ENCODE measurements at places on chromosomes 6 and 20.

DNA sequence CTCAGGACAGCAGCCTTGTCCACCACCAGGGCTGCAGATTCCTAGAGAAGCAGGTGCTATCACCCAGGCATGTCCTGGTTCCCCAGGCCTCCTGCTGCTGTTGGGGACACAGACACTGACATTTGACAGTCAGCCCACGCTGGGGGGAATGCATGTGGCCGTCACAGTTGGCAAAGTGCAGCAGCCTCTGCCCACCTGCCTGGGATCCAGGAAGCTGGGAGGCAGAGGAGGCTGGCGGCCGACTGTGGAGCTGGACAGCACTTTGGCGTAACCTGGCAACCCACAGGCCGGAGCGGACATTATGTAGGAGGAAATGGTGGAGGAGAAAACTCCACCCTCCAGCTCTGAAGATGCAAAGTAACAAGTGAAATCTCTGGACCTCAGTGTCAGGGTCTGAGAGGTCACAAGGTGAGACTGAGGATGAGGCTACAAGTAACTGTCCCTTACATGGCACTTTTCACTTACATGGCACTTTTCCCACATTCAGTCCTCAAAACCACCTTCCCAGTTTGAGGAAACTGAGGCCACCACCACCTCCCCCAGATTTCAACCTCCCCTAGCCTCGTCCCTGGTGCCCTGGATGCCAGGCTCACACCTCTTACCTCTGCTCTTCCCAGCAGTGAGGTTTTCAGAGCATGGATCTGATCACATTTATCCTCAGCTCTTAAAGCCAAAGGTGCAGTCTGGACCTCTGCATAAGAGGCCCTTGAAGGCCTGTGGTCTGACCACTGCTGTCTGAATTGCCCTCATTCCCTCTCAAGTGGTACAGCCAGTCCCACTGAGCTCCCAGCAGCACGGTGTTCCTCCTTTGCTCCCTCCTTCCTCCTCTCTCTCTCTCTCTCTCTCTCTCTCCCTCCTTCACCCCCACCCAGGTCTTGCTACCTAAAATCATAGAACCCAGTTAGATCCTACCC lies 8.7 kb downstream of the MAP1LC3A start:
- DNase-seq, result no peak

GRCh38 chr6:143099647-143100046 lies 39.0 kb downstream of the AIG1 start:
- DNase-seq, result no peak

GRCh38 chr6:25315194-25316177 lies 36.3 kb downstream of the CARMIL1 start:
- no peak for DNase-seq

DNA sequence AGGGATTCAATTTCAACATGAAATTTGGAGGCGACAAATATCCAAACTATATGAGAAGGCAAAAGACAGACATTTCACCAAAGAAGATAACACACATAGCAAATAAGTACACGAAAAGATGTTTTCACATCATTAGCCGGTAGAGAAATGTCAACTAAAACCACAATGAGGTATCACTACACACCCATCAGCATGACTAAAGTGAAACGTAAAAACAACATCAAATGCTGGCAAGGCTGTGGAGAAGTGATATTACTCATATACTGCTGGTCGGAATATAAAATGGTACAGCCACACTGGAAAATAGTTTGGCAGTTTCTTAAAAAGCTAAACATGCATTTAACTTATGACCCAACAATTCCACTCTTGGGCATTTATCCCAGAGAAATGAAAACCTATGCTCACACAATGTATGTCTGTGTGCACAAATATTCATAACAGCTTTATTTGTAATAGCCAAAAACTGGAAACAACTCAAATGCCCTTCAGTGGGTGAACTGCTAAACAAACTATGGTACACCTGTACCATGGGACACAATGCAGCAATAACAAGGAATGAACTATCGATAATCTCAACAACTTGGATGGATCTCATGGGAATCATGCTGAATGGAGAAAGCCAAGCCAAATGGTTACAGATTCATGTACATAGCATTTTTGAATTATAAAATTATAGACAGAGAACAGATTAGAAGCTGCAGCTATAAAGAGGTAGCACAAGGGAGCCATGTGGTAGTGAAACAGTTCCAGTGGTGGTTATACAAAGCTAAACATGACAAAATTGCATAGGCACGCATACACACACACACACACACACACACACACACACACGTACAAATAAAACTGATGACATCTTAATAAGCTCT lies 8.6 kb downstream of the ADAT2 start:
- DNase-seq, result no peak

GRCh38 chr20:48747840-48748414 lies 79.9 kb downstream of the PREX1 start:
- DNase-seq, result no peak

DNA sequence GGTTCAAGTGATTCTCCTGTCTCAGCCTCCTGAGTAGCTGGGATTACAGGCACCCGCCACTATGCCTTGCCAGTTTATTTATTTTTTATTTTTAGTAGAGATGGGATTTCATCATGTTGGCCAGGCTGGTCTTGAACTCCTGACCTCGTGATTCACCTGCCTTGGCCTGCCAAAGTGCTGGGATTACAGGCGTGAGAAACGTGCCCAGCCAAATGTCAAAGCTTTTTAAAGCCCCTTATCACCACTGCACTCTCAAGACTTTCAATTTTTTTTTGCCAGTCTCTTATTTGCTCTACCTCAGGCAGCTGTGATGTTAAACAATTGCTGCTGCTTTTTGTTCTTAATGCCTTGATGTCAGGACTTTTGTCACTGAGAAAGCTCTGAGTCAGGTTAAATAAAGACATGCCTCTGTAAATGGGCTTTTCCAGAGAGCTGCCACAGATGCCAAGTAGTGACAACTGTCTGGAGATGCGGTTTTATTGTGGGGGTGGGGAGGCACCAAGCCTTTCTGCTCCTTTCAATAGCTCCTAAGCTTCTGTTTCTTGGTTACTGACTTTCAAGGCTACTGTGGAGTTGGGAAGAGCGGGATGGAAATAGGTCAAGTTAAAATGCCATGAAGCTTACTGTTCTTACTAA lies 29.2 kb downstream of the RSPH3 start:
- no peak for DNase-seq

DNA sequence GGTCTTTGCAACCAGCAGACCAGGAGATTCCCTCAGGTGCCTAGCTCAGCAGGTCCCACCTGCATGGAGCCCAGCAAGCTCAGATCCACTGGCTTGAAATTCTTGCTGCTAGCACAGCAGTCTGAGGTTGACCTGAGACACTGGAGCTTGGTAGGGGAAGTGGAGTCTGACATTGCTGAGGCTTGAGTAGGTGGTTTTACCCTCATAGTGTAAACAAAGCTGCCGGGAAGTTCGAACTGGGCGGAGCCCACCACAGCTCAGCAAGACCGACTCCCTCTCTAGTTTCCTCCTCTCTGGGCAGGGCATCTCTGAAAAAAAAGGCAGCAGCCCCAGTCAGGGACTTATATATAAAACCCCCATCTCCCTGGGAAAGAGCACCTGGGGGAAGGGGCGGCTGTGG lies 34.3 kb downstream of the PRSS35 start:
- DNase-seq, result no peak

GRCh38 chr6:158175111-158175510 lies 7.0 kb downstream of the GTF2H5 start:
- DNase-seq, result no peak

DNA sequence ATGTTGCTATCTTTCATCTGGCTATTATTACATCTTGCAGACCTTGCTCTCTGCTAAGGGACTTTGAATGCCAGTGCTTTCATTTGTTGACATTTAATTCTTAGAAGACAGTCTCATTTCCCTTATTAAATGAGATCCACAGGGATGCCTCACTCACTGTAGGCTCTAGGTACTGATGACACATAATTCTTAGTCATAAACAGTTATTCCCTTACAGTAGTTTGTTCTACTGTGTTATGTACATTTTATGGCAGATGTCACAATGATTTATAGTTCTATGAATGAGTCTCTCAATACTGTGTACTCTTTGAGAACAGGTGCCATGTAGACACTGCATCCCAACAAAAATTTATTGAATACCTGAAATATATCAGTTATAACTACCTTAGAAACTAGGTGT lies 70.3 kb downstream of the FAM83B start:
- no peak for DNase-seq

DNA sequence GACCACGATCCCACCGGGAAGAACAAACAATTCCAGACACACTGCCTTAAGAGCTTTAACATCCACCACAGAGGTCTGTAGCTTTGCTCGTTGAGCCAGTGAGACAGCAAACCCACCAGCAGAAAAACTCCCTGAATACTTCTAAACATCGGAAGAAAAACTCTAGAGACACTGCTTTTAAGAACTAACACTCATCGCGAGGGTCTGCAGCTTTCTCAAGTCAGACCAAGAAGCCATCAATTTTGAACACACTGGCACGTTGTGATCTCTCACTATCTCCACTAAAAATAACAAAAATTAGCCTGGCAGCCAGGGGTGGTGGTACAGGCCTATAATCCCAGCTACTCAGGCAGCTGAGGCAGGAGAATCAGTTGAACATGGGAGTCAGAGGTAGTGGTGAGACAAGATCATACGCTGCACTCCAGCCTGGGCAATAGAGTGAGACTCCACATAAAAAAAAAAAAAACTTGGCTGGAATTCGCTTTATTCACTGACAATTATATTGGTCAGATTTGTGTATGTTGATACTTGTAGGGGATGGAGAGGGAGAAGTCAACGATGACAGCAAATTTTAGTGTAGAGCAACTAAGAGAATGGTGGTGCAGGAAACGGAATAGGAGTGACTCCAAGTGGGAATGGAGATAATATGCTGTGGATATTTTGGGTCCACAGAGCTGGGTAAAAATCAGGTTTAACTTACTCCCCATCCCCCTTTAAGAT lies 860 bp upstream of the TMEM14C start:
- no peak for DNase-seq

DNA sequence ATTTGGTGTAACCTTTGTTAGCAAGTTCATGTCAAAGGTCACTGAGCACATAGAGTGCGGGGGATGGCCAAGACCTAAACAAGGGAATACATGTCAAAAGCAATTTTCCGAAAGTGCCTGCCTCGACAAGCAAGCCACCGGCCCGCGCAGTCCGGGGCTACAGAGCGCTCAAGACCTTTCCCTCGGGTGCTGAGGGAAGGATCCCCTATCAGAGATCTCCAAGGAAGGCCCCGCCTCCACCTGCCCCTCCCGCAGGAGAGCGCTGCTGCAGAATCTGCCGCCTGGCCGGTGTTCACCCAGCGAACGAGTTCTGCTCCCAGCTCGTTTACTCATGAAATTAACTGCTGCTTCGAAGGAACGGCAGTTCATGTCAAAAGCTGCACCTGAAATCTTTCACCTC lies 252.7 kb downstream of the BMP7 start:
- no peak for DNase-seq

DNA sequence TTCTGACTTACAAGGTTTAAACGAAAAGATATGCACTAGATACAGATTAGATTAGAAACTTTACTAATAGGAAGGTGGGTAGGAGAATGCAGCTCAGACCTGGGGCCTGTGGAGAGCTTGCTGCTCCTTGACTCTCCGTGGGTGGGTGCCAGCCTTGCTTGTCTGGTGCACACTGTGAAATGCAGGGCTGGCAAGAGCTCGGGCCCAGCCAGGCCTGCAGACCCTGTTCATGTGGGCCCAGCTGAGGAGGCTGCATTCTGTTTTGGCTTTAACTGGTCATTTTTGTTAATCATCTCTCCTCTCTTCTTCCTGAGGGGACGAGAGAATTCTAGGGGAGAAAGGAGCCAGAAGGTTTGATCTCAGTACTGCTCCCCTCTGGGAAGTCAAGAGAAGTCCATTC lies 325.4 kb downstream of the QKI start:
- no peak for DNase-seq

GRCh38 chr6:63716169-63716568 lies 80.6 kb downstream of the PHF3 start:
- DNase-seq, result no peak
